Stimulated activated CD8-positive, alpha-beta memory T cell treated with anti-CD3 and anti-CD28 coated beads, Interleukin-4, amount 100 ng/mL, for 4 hours (primary cell): ENCODE measurements at places on chromosomes 16 and 17.

DNA sequence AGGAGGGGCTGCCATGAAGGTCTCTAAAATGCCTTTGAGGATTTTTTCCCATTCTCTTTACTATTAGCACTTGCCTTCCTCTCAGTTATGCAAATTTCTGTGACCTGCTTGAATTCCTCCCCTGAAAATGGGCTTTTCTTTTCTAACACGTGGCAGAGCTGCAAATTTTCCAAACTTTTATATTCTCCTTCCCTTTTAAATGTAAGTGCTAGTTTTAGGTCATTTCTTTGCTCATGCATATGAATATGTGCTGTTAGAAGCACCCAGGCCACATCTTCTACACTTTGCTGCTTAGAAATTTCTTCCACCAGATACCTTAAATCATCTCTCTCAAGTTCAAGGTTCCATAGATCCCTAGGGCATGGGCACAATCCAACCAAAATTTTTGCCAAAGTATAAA lies 11.8 kb downstream of the CLEC10A start:
- DNase-seq = no peak

DNA sequence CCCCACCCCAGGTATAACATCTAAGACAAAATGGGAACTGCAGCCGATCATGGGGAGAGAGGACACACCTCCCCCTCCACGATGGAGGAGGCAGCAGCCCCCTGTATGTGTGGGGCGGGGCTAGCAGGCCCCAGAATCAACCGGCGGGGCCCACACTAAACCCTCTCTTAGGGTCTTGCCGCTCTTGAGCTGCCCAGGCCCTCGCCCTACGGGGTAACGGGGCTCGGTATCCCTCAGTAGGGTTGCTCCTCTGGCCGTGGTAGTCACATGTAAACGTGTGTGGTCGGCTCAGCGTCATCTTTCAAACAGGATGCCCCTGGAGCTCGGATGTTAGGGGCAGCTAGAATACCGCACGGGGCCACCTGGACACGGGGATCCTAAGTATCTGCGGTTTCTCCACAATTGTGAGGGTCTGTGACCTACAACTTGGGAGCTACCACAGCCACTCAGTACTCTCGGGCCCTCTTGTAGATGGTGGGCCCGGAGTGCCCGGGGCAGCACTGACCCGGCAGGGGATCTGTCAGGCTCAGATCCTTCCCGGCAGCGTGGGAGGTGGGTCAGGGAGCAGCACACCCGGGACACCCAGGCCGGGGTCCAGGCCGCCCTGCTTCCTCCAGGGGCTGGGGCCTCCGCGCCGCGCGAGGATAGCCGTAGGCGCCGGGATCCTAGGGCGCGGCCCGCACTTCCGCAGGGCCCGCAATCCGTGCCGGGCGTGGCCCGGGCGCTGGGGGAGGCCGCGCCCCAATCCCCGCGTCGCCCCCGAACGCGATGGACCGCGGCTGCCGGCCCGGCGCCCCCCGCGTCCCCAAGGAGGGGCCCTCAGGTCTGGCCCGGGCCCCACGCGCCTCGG lies 781 bp downstream of the ARHGDIA start:
- no peak for DNase-seq

DNA sequence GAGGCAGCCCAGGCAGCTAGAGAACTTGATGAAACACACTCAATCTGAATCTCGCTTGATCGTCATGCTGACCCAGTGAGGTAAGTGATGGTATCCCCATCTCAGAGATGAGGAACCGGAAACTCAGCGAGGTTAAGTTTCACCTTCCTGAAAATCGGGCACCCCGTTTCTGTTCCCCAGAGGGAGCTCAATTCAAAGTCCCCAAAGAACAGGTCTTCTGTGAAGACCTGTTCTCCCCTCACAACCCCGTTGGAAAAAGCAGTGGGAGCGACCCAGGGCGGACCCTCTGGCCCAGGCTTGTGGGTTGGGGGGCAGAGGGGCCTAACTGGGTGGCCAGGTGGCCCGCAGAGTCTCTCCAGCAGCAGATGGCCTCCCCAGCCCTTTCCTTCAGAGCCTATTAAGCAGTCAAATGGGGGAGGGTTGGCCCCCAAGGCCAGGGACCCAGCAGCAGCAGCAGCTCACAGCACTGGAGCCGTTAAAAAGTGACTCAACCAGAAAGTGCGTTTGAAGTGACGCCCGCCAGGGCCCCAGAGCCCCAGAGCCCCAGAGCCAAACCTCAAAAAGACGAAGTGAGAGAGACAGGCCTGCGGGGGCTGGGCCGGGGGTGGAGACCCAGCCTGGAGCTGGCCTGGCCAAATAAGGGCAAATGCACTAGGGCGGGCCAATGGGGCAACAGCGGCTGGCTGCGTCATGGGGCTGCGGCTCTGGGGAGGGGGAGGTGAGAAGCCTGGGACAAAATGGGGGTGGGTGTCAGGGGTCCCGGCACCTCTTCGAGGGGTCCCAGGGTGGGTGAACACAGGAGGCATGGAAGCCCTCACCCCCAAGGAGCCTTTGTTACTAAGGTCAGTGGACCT lies 9.2 kb upstream of the TSPOAP1 start:
- DNase-seq = peak; percentile 94

DNA sequence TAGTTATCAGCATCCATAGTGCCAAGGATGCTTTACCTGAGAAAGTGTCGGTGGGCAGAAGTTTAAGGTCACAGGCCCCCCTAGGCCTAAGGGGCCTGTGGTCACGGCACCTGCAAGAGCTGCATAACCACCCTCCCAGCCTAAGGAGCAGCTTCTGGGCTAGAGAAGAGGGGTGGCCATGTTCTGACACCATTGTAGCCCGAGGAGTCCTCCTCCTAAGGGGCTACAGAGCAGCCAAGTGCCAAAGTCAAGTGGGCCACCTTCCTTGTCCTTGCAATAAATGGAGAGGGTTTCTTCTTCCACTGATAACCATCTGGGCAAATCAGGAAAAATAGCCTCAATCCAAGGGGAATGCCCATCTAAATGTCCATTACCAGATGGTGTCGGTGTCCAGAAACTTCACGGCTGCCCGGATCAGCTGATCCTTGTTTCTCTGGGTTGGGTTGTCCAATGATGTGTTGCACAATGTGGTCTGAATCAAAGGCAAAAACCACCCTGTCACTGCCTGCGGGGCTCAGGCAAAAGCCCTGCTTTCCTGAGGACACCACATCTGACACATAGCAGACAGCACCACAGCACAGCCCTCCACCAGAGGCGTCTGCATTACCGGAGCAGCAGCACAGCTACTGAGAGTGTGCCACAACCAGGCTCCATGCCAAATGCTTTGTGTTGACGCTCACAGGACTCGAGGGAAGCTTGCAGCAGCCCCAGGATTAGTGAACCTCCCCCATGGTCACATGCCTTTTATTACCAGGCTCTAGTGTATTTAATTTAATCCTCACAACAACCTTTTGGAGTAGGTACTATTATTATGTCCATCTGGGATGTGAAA lies 12.8 kb downstream of the ATPAF2 start:
- no peak for DNase-seq

- no peak for DNase-seq
Measured at GRCh38 chr16:79001156-79001967, 599.2 kb downstream of the MAF start.

- no peak for DNase-seq
Measured at GRCh38 chr16:675884-676564, 553 bp downstream of the RHBDL1 start.

DNA sequence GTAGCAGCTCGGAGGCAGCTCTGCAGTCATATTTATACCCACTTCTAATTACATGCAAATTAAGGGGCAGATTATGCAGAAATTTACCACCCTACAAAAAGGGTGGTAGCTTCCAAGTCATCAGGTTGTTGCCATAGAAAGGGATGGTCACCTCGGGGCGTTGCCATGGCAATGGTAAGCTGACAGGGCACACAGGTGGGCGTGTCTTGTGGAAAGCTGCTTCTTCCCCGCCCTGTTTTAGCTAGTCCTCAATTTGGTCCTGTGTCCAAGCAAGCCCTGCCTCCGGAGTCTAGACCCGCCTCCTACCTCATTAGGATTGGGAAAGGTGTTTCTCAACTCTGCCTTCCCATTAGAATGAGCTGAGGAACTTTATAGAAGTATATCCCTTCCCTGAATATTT lies 98.7 kb downstream of the HS3ST2 start:
- no peak for DNase-seq

DNA sequence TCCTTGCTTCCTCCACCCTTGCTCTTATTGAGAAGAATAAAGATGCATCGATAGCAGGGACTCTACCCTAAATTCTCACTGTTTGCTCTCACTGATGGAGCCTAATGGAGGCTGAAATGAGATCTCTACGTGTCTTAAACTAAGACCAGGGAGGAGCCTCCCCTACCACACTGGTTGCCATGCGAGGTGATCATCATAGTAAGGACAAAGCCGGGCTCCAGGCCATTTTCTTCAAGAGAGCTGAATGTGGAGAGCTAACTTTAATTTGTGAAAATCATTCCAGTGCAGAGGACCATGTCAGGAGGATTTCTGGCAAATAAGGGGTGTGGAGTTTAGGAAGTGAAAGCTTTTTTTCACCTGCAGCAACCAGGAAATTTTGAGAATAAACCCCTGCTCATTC lies 5.6 kb downstream of the CDH11 start:
- DNase-seq = no peak

- no peak for DNase-seq
Measured at GRCh38 chr16:1929105-1929504, 10.9 kb upstream of the HS3ST6 start.

DNA sequence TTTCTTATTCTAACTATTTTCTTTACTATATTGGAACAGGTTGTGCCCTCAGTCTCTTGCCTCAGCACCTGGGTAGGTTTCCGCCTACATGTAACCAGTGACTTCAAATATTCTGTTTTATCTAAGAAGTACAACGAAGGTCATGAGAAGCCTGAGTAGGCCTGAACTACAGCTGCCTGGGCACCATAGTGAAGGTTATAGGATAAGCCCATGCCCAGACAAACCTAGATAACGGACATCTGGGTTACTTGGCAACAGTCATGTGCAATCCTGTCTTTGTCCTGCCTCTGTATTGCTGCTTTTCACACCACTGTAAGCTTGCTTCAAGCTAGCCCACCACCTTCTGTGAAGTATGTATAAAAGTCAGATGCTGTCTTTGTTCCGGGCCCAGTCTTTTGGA lies 25.4 kb upstream of the ARL4D start:
- no peak for DNase-seq

GRCh38 chr17:83099570-83100181 lies 20.3 kb downstream of the METRNL start:
- DNase-seq = no peak

DNA sequence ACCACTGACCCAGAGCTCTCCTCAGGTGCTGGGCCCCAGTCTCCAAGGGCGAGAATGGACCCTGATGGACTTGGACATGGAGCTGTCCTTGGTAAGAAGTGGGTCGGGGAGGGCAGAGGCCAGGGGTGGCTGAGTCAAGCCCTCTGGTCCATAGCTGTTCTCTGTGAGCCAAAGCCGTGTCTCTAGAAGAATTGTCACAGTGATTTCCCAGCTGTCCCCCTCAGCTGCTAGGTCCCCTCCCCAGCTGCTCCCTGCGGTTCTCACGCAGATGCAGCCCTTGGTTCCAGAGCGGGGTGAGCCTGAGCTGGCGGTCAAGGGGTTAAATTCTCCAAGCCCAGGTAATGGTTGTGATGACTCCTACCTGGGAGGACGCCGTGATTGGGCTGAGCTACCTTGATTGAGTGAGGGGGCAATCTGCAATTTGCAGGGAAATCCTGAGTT lies 1.3 kb upstream of the NOL3 start:
- DNase-seq = no peak
